ENCODE measurements at places on chromosomes 3 and 15.
A peak's percentile ranks its signal among the peaks of the same experiment; 100 is the strongest.

DNA sequence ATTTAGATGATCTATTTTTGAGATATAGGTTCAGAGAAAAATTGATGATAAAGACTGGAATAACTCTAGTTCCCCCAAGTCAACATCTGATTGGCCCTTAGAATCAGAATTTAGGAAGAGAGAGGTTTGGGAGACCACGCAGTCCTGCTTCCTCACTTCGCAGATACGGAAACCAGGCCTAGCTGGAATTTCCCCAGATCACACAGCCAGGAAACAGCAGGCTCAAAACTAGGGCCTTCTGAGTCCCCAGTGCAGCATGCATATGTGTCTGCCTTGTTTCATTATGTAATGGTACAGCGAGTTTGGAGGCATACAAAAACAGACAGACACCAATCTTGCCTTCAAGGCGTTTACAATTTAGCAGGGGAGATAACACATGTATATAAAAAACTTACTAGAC lies 177.1 kb upstream of the ICE2 start:
- no peak for DNase-seq

DNA sequence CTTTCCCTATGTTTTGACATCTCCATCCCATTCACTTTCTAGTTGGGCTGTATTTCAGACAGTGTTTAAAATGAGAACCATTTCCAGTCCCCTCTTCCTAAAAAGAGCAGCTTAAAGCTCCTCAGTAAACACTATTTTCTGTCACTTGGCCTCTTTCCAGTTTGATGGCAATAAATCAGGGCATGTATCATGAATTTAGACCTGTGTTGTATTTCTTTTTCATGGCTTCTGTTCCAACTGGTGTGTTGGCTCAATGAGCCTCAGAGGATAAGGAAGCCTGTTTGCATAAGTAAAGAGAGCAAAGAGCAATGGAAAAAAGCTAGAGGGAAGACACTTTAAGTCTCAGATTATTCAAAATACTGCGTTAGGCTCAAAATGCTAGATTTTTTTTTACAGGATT lies 7.2 kb downstream of the CCDC80 start:
- DNase-seq = peak; percentile 44

DNA sequence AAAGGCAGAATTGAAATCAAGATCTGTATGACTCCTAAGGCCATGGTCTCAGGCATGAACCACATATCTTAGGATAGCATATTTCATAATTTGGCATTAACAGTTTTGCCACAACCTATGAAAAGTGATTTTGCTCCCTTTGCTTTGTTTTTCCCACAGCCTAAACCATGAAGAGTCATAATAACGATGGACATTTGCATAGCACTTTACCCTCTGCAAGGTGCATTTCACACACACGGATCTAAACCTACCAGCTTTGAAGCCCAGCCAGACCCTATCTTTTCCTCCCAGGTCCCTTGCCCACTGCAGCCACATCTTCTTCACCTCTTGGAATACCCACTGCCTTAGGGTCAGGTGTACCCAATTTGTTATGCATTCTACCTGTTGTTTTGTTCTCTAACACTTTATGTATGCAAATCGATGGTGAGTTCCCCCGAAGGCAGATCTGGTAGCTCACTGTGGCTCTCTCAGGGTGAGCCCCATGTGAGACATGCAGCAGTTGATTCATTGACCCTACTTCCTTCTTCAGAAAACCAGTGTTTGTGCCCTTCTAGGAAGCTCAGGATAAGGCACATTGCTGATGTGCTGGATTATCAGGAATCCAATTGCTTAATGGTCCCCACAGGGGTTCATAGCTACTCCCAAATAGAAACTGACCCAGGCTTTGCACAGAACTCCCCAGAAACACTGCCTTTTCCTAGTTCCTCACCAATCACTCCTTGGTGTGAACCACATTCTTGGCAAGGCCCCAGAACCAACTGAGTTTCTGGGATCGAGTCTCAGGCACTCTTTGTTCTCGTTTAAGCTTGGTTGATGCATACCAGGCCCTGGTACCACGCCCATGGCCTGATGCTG lies 8.7 kb downstream of the ARHGAP31 start:
- DNase-seq = no peak

DNA sequence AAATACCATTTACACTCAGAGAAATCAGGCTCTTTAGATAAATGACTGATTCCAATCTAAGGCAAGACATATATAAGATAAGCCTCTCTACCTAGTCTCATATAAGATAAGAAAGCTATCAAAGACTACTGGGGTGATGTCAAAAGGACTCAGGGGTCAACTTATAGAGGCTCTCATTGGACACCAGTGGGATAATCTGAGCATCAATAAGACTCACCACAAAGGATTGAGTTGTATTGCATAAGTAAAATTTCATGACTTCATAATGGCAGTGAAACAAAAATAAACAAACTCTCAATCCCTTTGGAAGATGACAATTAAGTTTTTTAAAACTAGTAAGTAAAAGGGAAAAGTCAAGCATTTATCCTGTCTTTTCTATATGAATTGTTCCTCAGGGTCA lies 317.8 kb downstream of the SHQ1 start:
- peak; percentile 24 for DNase-seq

GRCh38 chr15:86849558-86850285 lies 770.1 kb downstream of the AGBL1 start:
- no peak for DNase-seq

- no peak for DNase-seq
Measured at GRCh38 chr3:8604988-8605387, 39.6 kb downstream of the SSUH2 start.

DNA sequence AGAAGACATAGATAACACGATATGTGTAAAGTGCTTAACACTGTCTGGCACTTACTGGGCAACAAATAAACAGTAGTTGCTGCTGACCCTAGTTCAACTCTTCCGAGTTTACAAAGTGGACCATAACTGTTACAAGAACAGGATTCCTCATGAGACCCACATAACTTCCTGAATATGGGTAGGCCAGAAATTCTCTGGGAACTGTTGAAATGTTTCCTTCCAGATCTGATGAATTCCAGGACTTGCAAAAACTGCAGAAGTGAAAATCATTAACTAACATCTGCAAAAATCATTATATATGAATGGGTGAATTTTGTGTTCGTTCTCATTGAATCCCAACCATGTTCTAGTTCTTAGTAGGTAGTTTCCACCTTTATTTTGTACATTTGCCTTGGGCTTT lies 181.7 kb upstream of the MME start:
- no peak for DNase-seq

DNA sequence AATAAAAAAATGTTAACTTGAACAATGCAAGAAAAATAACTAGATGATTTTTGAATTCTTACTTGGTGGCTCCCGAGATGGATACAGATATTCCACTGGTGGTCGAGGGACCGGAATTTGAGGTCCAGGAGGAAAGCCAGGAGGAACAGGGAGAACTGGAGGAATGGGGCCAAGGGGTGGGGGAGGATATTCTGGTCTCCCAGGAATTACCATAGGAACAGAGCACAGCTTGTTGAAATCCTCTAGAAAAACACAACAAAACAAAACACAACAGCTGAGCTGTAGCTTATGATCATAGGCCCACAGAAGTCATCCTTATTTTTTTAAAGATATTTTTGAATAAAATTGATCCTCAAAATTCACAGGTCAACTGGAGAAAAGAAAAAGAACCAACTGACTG lies 129.4 kb downstream of the FBN1 start:
- no peak for DNase-seq

DNA sequence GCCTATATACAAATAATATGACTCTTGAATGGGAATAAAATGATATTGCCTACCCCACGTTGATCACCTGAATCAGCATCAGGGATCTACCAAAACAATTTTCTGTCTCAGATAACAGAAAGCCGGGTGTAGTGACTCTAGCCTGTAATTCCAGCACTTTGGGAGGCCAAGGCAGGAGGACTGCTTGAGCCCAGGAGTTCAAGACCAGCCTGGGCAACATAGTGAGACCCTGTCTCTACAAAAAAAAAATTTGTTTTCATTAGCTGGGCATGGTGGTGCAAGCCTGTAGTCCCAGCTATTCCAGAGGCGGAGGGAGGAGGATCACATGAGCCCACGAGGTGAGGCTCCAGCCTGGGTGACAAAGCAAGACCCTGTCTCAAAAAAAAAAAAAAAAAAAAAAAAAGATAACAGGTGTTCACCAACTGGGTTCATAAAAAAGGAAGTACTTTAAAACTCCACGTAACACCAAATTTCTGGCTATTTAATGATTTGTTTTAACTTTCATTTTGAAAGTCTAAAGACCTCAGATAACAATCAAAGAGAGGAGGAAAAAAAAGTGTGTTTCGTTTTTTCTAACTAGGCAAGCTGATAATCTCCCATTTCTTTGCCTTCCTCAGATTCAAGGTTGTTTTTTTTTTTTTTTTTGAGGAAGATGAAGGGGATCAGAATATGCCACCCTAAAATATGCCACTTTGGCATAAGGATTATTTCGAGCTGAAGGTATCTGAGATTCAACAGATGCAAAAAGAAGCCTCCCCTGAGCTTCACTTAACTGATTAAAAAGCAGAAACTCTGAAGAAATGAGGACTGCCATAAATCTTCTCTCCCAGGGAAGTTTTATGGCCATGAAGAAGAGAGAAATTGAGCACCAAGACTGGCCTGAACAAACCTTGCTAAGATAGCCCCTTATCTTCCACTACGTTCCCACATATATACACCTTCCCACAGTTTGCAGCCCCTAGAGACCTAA lies 44.1 kb downstream of the TRANK1 start:
- DNase-seq = no peak

GRCh38 chr3:24832891-24833290 lies 338.2 kb upstream of the THRB start:
- DNase-seq = no peak

DNA sequence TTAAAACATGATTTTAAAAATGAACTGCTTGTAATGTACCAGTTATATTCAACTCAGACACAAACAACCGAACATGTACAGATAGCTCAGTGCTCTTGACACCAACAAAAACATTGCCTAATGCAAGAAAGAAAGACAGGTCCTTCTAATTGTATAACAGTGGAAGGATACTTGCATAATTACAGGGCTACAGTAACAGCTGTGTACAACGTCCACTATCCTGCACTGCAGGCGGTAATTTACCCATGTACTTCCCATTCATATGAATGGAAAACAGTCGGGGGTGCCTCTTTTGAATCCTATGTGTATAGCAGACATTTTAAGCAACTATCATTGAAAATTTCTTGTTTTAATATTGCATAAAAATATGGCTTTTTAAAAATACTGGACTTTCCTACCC lies 41.1 kb upstream of the PLSCR5 start:
- DNase-seq = no peak

DNA sequence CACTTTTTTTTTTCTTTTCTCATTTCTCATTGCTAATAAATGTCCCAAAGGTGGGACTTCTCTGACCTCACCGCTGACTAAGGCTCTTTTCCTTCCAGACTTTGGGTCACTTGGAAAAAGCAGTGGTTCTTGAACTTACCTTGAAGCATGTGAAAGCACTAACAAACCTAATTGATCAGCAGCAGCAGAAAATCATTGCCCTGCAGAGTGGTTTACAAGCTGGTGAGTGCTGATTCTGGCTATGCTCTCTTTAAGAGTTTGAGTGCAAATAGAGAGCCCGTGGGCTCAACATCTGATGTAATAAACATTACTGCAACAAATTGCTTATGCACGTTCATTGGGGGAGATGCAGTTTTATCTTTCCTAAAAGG lies 2.0 kb downstream of the BHLHE40 start:
- DNase-seq = peak; percentile 58

DNA sequence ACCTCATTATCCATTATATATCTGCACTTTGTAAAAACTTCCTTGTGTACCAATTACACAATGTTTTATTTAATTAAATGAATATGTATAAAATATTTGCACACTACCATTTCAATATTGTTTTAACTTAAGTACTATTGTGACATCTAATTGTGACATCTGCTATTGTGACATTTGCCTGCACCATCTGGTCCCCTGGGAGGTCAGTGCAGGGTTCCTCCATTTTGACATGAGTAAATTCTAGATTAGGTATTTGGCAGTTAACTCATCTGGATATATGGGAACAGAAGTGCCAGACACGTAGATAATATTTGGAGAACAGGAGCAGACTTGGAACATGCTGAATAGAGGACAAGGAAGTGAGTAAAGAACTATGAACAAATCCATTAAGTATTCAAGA lies 332.1 kb downstream of the VGLL3 start:
- no peak for DNase-seq

- DNase-seq = peak; percentile 20
Measured at GRCh38 chr3:155270485-155271342, 22.8 kb downstream of the STRIT1 start.

- DNase-seq = no peak
Measured at GRCh38 chr3:195057716-195058115, 213.2 kb downstream of the XXYLT1 start.

GRCh38 chr3:151818361-151818760 lies 4.4 kb downstream of the AADAC start:
- DNase-seq = no peak

DNA sequence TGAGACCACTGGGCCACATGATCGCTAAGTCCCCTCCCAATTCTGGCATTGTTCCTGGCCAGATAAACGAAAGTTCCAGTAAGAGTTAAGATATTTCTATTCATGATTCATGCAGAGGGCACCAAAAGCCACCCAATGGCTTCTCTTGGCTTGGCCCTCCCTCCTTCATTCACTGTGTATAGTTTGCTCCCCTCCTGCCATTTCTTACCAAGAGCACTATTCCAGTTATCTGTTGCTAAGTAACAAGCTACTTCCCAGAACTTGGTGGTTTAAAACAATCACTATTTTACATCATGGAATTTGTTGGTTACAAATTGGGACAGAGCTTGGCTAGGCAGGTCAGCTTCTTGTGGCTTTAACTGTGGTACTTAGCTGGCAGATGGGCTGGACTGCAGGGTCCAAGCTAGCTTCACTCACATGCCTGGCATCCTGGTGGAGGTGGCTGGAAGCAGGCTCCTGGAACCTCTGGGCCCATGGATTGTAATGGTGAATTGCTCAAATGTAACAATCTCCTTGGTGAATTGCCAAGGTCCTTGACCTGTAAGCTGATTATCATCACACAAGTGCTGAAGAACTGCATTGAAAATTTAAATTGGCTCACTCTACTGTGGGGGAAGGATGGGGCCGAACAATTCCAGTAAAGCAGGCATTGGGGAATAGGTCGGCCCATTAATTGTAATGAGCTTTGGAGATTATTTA lies 16.6 kb downstream of the EAF1 start:
- DNase-seq = peak; percentile 14

DNA sequence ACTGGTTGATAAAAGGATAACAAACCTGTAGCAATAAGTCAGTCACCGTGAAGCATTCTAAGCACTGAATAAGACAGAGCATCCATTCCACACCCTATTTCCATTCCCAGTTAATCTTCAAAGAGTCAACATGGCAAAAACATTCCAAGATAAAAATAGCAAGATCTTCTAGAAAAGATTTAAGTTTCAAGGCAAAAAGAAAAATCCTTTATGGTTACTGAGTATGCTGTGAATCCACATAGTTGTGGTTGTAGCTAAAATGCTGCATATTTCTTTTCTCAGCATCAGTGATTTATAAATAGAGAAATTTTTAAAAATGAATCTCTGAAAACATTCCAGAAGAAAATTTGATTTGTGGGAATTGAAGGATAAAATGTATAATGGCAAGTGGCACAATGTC lies 21.1 kb downstream of the GAP43 start:
- no peak for DNase-seq

GRCh38 chr3:123188058-123188457 lies 13.7 kb upstream of the SEC22A start:
- DNase-seq = peak; percentile 63

GRCh38 chr15:79067072-79067833 lies 23.3 kb downstream of the RASGRF1 start:
- no peak for DNase-seq
